ENCODE measurements at places on chromosomes 1 and 21.
A peak's percentile ranks its signal among the peaks of the same experiment; 100 is the strongest.

DNA sequence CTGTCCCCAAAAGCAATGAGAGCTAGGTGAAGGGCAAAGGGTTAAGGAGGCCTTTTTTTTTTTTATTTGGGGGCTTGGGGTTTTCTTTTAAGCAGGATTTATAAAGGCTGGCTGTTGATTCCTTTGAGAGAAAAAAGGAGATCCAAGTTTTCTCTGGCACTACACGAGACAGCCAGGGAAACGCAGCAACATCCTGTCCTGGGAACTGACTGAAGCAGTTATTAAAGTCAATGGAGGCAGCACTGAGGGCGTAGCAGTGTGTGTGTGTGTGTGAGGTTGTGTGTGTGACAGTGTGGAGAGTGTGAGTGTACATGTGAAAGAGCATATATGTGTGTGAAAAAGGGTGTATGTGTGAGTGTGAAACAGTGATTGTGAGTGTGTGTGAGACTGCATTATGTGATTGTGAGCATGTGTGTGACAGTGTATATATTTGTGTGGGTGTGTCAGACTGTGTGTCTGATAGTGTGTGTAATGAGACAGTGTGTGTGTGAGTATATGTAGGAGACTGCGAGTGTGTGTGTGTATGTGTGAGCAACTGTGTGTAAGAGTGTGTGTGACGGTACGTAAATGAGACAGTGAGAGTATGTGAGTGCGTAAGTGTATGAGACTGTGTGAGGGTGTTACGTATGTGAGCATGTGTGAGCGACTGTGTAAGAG lies 65.9 kb upstream of the TIAM1 start:
- no peak for DNase-seq

DNA sequence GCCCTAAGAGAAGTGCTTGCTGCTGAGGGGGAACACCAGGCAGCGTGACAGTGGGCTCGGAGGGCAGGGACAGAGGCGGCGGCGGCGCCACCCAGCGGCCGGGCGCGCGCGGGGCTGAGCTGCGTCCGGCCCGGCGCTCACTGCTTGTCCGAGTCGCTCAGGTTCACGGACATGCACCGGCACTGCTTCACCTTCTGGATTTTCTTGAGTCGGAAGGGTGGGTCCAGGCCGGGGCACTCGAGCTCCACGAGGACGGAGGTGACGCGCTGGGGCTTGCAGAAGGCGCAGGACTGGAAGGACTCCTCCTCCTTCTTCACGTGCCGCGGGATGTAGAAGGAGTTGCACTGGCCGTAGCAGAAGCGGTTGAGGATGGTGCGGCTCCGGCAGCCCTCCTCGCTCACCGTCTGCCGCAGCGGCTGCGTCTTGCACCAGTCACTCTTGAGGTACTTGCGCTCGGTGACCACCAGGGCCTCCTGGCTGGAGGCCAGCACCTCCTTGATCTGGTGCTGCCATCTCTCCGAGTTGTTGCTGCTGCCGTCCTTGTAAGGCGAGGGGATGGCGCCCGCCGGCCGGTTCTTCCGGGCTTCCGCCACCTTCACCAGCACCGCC lies 119.0 kb downstream of the GREM2 start:
- no peak for DNase-seq

GRCh38 chr1:117930173-117930447 lies 571 bp downstream of the WDR3 start:
- DNase-seq = no peak

GRCh38 chr1:196355206-196355786 lies 252.9 kb downstream of the KCNT2 start:
- DNase-seq = peak; percentile 25

DNA sequence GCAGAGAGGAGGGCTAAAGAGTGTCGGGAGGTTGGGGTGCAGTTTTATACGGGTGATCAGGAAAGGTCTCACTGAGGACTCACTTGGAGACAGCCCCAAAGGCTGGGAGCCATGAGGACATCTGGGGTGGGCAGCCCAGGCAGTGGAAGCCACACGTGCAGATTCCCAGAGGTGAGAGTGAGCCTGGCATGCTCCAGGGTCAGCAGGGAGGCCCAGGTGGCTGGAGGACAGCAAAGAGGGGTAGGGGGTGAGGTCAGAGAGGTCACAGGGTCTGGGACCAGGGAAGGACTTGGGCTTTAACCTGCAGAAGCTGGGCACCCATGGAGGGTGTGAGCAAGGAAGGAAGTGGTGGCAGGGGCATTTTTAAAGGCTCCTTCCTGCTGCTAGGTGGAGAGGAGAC lies 481.7 kb downstream of the MATN1 start:
- DNase-seq = no peak

DNA sequence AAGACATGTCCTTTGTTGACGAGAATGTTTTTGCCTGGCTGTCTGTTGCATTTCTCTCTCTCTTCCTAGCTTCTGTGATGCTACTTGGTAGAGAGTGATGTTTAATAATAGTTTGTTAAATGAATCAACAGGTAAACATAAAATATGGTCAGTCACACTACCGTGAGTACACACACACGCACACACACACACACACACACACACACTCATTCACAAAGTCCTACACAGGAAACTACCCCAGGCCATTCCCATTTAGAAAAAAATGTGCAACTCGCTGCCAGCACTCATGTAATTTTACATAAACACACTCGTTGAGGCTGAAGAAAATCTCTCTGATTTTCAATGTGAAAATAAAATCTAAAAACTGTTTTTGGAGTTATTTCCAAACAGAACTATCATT lies 38.7 kb downstream of the RUNX1 start:
- no peak for DNase-seq

- DNase-seq = no peak
Observed at GRCh38 chr1:110159168-110159567, 8.9 kb downstream of the SLC6A17 start.

DNA sequence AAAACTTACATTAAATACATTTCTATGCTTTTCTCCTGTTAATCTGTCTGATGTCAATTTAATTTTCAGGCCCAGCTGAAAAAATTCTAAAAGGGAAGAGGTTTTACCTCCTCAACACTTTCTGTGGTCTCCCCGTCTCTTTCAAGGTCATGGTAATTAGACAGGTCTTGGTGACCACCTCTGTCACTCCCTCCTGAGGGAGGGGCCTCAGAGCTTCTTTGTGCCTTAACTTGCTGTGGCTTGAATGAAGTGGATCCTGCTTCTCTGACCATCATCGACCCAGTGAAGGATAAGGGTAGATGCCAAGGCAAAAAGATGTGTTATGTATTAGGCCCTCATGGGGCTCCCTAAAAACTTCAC lies 40.8 kb upstream of the OSBPL9 start:
- no peak for DNase-seq

DNA sequence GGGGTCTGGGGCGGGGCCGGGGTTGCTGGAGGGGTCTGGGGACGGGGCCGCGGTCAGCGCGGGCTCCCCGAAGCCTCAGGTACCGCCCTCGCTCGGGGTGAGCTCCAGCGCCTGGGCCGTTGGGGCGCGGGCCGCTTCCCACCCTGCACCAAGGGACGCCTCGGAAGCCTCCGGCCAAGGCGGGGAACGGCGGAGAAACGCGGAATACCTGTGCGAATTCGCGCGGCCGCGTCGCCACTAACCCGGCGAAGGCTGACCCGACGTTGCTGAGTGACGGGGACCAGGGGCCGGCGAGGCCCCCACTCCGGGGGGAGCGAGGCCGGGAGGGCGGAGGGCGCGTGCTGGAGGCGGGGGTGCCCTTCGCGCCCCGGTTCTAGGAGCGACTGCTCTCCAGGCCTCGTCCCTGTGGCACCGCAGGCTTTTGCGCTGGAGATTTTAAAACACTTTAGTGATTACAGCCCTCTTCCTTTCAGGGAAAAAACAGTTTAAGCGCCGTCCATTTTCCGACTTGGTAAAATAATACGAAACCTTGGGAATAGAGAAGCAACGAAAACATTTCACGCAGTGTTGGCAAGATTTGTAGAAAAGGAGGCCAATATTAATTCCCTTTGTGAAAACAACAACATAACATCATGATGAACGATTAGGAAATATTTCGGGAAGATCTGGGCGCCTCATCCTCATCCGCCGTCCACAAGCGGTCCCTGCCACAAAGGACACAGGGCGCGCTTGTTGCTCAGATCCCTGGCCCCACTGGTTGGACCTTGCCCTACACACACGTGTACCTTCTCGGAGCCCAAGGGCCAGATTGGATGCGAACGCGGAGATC lies 971 bp upstream of the GNG4 start:
- DNase-seq = no peak

- DNase-seq = no peak
Observed at GRCh38 chr1:57707631-57708030, 283.8 kb upstream of the DAB1 start.

GRCh38 chr1:60573726-60574409 lies 500.3 kb upstream of the C1orf87 start:
- peak; percentile 10 for DNase-seq

DNA sequence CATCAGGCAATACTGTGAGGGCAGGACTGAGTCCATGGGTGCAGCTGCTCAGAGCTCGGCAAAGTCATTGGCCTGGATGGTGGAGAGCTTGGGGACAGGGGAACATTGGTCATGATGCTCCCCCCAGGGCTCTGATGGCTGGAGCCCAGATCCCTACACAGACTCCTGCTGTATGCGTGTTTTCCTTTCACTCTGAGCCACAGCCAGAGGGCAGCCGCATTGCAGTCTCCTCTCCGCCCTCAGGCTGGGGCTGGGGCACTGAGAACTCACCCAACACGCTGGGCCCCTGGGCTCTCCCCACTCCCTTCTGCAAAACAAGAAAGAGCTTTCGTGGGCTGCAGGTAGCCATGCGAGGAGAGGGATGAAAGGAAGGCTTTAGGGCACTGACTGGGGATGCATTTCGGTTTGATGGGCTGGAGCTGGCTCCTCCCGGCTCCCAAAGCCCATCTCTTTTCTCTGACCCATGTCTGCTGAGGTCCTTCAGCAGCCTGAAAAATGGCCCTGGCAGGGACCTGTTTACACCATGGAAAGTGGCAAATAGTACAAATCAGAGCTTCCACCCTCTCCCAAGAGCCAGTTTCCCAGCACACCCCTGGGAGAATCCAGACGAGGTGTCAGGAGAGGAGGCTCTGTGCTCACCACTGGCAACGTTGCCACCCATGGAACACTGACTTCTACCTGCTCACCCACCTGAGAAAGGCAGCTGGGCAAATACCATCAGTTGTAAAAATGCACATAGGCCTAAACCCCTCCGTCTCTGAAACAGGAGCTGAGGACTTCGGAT lies 43.8 kb downstream of the CAPN2 start:
- DNase-seq = no peak

- DNase-seq = no peak
Observed at GRCh38 chr1:178486100-178487069, 10.4 kb downstream of the CLEC20A start.

DNA sequence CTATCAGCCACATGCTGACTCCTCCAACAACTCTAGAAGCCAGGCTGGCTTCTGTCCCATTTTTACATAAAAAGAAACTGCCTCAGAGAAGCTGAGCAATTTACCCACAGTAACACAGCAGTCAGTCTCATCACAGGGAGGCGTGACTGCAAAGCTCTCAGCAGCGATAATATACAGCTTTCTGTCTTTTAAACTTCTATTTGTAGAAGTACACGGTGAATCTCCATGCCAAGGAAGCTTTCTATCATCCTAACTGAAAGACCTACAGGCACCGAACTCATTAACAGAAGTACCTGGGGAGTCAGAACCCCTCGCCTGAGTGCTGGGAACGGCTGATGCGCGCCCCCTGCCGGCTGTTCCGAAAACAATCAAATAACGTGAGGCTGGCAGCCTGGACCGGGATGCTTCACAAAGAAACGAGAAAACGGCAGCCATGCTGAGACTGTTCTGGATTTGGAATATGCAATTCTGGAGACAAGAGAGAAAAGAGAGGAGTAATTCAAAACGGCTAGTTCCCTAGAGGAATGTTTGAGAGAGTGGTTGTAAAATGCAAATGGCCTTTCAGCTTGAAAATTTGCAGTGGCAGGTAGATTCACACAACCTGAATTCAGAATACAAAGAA lies 43.5 kb upstream of the RAB4A start:
- peak; percentile 81 for DNase-seq

- DNase-seq = no peak
Observed at GRCh38 chr1:184504040-184504954, 117.5 kb downstream of the C1orf21 start.

GRCh38 chr1:70627910-70628309 lies 216.8 kb downstream of the CTH start:
- DNase-seq = no peak

DNA sequence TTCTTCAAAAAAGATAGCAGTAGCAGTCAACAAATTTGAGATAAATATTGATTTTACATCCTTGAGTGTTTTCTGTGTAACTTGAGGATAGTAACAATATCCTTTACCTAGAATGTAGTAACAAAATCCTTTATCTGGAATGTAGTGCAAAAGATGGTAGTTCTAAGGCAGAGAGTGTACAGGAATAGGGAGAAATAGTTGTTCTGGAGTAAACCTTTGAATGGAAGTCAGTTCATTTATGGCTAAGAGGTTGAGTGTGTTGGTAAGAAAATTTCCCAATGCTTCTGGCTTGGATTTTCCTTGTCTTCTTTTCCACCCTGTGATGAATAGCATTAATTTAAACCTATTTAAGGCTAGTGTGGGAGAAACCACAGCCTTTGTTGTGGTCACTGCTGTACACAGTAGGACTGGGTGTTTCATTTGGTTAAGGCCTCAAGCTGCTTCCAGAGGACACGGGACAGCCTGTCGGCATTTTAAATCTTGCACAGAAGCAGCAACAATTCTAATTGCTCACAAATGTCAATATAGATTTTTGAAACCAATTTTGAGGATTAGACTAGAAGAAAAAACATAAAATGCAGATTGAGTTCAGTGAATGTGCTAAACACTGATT lies 11.3 kb downstream of the NFIA start:
- DNase-seq = no peak

GRCh38 chr21:44677881-44678280 lies 4.1 kb downstream of the KRTAP12-1 start:
- DNase-seq = no peak

GRCh38 chr1:151405187-151405951 lies 6.0 kb downstream of the PSMB4 start:
- no peak for DNase-seq

DNA sequence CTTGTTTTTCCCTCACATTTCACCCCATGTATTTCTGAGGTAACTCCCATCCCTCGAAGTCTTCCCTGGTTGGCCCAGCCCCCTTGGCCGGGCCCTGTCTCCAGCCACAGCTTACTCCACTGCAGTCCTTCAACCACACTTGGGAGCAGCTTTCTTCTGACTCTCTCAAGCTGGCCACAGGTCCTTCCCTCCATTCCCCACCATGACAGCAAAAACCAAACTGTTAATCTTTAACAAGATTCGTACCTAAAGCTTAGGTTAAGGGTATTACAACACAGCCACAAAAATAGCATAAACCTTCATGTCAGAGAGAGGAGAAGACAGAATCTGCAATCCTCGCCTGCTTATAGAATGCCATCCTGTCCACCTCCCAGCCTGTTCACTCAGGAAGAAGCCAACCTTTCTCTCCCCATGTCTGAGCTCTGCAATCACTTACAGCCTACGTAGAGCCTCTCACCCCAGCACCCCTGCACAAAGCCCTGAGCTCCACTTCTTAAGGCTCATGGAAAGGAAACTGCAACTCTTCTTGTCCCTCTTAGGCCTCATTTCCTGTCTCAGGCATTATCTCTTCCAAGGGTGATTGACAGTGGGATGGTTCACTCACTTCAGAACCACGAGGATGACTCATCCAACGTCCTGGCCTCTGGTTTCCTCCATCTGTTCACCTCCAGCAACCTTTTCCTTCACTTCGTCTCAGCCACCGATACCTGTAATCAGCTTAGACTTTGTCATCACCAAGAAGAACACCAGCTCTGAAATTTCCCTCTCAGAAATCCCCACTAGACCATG lies 72.8 kb downstream of the CD2 start:
- no peak for DNase-seq

Measured in AG08395 (cell line).